T47D (cell line): ENCODE measurements at places on chromosomes 6 and 20.
A peak's percentile ranks its signal among the peaks of the same experiment; 100 is the strongest.

DNA sequence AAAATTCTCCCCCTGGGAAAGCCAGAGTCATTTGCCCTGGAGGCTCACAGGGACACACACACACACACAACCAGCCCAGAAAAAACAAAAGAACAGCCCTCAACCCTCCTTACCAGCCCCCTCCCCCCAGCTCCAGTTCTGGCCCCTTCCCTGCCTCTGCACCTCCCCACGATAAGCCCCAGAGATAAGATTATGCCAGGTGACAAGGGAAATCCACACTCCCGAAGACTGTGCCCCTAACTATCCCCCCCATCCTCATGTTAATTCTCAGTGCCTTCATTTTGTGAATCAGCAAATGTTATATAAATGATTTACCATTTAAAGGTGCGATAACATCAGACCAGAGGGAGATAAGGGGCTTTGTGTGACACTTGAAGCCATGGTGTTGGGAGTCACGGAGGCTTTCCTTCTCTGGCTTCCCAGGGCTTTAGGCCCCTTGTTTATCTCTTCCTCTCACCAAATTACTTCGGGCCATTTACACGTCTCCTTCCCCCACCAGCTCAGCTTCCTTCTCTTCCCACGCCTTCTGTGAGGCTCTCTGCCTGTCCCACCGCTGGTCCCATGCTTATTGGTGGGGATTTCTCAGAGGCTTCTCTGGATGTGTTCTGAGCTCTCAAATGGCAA is 12.5 kb upstream of the FOXC1 start:
- DNase-seq, result no peak

DNA sequence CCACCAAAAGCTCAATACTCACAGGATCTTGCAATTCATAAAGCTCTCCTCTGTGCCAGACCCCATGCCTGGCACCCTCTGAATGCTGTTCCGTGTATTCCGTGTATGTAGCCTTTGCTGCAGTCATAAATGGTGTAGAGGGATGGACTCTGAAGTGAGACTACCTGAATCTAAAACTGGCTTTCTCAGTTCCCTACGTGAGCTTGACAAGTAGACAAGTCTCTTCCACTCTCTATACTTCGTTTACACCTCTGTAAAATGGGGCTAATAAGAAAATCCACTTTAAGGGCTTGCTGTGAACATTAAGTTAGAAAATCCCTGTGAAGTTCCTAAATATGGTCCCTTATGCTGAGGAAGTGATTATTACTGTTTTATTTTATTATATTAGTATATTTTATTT is 31.5 kb downstream of the PPP1R16B start:
- no peak for DNase-seq

DNA sequence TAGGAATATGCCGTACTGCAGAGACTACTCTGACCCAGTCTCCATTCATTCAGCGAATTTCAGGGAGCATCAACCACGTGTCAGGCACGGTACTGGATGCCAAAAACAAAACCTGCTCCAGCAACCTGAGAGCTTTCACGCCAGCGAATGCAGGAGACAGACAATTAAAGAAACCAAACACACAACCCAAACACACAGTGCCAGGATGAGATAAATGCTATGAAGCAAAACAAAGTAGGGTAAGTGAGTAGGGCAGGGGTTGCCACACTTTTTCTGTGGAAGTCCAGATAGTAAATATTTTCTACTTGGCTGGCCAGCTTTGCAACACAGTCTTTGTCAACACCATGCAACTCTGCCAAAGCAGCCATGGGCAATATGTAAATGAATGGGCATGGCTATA is 10.0 kb downstream of the MOCS1 start:
- peak; percentile 76 for DNase-seq

DNA sequence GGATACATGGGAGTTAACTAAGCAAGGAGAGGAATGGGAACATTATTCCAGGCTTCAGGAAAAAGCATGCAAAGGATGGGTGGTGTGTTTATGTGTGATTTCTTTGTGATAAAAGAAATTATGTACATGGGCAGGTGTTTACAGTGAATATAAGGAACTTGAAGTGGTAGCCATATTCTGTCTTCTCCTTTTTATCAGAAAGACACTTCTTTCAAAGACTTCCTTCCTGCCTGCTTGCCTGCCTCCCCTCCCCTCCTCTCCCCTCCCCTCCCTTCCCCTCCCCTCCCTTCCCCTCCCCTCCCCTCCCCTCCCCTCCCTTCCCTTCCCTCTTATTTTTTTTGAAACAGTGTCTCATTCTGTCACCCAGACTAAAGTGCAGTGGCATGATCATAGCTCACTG is 14.4 kb downstream of the CYB5R4 start:
- DNase-seq, result no peak

- no peak for DNase-seq
These were observed 166.4 kb downstream of the TFAP2C start for GRCh38 chr20:56795492-56795891.

DNA sequence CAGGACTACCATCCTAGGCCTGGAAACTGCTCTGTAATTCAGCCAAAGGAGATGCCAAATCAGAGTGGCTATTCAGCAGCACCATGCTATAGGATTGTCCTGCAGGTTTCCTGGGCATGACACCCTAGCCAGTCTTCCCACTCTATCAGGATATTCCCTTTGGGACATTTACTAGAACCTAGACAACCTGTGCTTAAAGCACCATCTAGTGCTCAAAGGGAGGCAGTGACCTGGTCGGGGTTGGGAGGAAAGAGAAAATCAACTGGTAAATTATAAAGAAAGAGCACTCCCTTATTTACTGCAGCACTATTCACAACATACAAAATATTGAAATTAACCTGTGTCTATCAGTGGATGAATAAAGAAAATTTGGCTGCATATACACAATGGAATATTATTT is 67.2 kb upstream of the SMLR1 start:
- DNase-seq, result peak; percentile 76

DNA sequence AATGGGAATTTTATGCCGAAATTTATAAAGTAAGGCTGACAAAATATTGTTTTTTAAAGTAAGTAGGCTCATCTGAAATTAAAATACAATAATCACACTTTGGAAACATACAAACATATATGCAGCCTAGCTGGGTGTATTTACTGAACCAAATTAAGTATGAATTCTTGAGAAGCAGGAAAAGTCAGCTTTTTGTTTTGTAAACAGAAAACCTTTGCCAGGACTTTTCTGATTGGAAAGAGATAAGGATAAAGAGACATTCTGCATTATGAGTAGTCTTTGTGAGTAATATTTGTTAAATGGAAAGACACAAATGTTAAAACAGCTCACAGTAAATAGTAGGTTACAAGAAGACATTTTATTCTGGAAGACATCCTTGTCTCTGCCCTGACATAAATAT is 1380.8 kb downstream of the GRIK2 start:
- no peak for DNase-seq

GRCh38 chr6:4593951-4594350 is 182.3 kb upstream of the CDYL start:
- no peak for DNase-seq

GRCh38 chr6:80143419-80143937 is 37.0 kb downstream of the BCKDHB start:
- no peak for DNase-seq

- DNase-seq, result no peak
These were observed 27.9 kb downstream of the SDCBP2 start for GRCh38 chr20:1301031-1301529.

DNA sequence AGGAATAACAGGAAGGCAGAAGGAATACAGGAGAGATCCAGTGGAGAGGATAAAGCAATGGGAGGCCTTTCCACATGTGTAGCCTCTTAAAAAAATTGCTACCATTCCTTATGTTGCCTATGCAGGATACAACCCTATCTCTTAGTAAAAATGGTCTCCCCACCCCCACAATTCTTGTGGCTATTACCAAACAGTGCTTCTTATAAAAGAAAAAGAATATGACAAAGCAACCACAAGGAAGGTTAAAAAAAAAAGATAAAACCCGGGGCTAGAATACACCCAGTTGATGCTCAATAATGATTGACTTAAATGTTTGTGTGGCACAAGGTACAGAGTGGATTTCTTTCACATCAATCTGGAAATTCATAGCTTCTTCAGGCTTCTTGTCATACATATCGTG is 250.9 kb downstream of the HIVEP2 start:
- no peak for DNase-seq

GRCh38 chr20:33391722-33392415 is 9.4 kb downstream of the CDK5RAP1 start:
- no peak for DNase-seq

GRCh38 chr6:165999279-165999678 is 168.4 kb downstream of the TBXT start:
- DNase-seq, result no peak

DNA sequence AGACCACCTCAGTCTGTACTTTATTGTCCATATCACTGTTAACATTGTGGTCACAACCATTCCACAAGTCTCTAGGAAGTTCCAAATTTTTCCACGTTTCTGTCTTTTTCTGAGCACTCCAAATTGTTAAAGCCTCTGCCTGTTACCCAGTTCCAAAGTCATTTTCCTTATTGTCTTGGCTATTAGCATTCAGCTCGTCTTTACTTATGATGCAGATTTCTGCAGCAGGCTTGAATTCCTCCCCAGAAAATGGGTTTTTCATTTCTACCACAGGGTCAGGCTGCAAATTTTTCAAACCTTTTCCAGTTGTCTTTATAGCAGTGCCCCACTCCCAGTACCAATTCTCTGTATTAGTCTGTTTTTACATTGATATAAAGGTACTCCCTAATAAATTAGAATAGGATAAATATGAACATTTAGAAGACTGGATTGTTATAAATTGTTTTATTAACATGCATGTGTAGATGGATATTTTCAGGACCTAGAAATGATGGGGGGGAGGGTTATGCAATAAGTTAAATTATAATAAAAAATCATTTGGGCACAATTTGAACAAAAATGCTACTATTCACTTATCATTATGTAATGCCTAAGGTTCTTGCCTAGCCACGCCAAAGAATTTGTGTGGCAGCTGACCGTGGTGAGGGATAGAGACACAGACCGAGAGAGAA is 595.3 kb upstream of the ADGRB3 start:
- no peak for DNase-seq

DNA sequence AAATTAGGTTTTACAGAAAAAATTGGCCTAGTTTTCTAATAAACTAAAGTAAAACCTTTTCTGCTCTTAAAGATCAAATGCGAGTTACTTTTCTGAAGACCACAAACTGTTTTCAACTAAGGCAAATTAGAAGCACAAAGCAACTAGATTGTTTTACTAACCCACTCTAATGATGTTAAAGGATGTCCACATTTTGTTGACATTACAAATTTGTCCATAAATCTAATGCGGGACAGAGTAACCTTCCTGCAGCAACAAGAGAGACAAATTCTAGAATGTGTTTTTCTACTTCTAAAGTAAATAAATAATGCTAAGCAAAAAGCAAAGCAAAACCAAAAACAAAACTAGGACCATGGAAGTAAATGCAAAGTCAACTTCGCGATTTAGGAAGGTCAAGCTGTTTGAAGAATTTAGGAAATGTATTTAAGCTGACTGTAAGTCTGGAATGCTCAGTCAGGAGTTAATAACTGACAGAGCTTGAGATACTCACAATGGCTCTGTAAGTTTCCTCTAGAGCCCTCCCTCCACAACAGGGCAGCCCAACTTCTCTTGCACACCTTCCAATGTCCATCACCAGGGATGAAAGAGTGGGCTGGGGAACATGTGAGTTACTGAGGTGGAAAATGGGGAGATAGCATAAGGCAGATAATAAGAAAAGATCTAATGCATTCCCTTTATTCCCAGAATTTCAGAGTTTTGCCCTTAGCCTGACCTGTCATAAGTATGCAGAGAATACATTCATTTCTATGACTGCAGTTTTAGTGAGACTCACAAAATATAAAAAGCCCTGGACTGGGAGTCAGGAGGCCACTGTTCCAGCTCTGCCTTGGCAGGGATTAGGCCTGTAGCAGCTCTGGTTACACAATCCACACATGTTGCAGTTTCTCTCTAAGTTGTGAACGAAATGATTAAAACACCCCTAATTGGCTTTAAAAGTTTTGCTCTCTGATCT is 158.8 kb downstream of the FOXA2 start:
- no peak for DNase-seq

DNA sequence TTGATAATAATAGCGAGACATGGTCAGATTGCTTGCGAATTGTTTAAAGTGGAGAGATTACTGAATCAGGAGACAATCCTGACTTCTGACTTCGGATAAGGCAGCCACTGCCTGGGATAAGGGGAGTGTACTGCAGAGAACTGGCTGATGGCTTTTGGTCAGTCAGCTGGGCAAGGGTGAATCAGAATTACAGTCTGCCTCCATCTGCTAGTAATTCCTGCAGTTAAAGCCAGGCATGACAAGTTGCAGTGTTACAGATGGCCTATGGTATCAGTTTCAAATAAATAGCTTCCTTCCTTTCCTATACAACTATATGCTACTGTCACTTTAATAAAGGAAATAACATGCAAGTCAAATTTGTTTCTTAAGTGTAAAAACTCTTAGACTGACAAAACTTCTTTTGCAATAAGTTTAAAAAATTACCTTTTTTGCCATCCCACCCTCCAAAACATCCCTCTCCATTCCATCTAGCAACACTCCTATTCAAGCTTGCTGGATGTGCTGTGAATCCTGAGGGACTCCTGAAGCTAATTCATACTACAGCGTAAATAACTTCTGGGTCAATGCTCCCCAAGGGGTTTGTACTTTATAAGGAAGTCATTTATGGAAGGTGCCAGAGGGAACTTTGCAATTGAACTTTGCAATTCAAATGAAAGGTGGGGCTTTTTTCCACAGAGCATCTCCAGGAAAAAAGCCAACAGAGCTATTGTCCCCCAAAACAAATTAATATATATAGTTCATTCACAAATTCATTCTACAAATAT is 245.2 kb downstream of the ADGRB3 start:
- no peak for DNase-seq

DNA sequence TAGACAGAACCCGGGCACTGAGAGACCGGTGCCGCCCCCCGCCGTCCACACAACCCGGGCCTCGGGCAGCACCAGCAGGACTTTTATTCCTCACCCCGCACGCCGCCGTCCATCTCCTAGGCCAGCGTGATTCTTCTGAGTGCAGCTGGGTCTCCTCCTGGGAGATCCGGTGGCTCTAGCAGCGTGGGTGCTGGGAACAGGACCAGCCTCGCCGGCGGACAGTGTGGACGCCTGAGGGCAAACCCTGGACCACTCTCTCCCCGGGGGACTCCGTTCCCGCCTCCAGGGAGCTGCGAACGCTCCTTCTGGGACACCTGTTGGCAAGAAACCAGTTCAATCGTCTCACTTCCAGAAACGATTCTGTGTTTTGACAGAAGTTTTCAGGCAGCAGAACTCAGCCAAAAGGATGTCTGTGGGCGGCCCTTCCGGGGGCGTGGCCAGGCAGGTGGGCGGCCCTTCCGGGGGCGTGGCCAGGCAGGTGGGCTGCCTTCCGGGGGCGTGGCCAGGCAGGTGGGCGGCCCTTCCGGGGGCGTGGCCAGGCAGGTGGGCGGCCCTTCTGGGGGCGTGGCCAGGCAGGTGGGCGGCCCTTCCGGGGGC is 130.7 kb downstream of the DLL1 start:
- no peak for DNase-seq
